ENCODE measurements at places on chromosomes 2 and 18. TPM values are rescaled to one million over a fixed set of nuclear protein-coding genes. Genes with fewer than 3 reads are reported as not detected.

The OTOS gene
- total RNA-seq: not detected

The ZNF385B gene
- not detected for total RNA-seq

The AGAP1 gene
- 16.3 TPM for total RNA-seq

The CFAP65 gene
- not detected for total RNA-seq

The CD207 gene
- not detected for total RNA-seq

The HOXD12 gene
- total RNA-seq: not detected

The DUSP2 gene
- 6.6 TPM for total RNA-seq

The RESP18 gene
- total RNA-seq: not detected

The XPO1 gene
- 68.8 TPM for total RNA-seq

The IL1R2 gene
- 3.9 TPM for total RNA-seq

The AMER3 gene
- not detected for total RNA-seq

The GPAT2 gene
- total RNA-seq: 1.3 TPM

The C2orf66 gene
- total RNA-seq: not detected

The GULP1 gene
- 12.6 TPM for total RNA-seq

The MAPK4 gene
- total RNA-seq: not detected

The NPHP1 gene
- 1.9 TPM for total RNA-seq

The CSRNP3 gene
- total RNA-seq: 1.2 TPM

The NCKAP1 gene
- total RNA-seq: 112 TPM

The USP34 gene
- 53.3 TPM for total RNA-seq

The PNKD gene
- total RNA-seq: 64.1 TPM

The UGT1A6 gene
- total RNA-seq: not detected

The TNFAIP6 gene
- total RNA-seq: 20.0 TPM

The RAB6D gene
- total RNA-seq: not detected

The CCL20 gene
- 0.47 TPM for total RNA-seq

The ADAM23 gene
- 1.5 TPM for total RNA-seq

The LOXHD1 gene
- not detected for total RNA-seq

The SEPTIN2 gene
- 289 TPM for total RNA-seq

The MRPS5 gene
- total RNA-seq: 35.1 TPM

The CBLN2 gene
- 0.12 TPM for total RNA-seq

The SLC30A3 gene
- not detected for total RNA-seq

The MMADHC gene
- total RNA-seq: 131 TPM

The RALBP1 gene
- total RNA-seq: 60.9 TPM

The TXNDC9 gene
- total RNA-seq: 56.2 TPM

The SERPINB2 gene
- total RNA-seq: 0.47 TPM

The RTKN gene
- 11.8 TPM for total RNA-seq

Data from pericardium fibroblast (primary cell).